ENCODE measurements at places on chromosomes 2 and 18.

- DNase-seq = no peak
These were observed 115.8 kb downstream of the POLE4 start for GRCh38 chr2:75074228-75074627.

- no peak for DNase-seq
These were observed 1.6 kb downstream of the CRIM1 start for GRCh38 chr2:36356990-36357846.

DNA sequence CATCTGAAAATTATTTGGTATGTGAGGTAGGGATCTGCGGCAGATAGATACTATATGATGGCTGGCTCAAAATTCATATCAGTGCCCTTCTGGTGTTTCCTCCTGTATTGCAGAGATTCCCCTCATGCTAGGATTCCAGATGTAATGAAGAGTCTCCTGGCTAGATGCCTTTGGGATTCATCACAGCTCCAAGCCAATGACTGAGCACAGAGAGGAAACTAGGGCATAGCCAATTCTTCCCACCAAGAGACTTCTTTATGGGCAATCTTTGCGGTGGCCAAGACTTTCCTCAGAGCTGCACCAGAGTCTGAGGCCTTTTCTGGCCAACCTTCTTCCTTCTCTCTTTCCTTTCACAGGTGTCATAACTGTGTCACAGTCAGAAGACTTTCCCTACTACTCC lies 25.5 kb upstream of the CIB4 start:
- no peak for DNase-seq

- no peak for DNase-seq
These were observed 37.1 kb downstream of the FAM161A start for GRCh38 chr2:61816480-61817355.

DNA sequence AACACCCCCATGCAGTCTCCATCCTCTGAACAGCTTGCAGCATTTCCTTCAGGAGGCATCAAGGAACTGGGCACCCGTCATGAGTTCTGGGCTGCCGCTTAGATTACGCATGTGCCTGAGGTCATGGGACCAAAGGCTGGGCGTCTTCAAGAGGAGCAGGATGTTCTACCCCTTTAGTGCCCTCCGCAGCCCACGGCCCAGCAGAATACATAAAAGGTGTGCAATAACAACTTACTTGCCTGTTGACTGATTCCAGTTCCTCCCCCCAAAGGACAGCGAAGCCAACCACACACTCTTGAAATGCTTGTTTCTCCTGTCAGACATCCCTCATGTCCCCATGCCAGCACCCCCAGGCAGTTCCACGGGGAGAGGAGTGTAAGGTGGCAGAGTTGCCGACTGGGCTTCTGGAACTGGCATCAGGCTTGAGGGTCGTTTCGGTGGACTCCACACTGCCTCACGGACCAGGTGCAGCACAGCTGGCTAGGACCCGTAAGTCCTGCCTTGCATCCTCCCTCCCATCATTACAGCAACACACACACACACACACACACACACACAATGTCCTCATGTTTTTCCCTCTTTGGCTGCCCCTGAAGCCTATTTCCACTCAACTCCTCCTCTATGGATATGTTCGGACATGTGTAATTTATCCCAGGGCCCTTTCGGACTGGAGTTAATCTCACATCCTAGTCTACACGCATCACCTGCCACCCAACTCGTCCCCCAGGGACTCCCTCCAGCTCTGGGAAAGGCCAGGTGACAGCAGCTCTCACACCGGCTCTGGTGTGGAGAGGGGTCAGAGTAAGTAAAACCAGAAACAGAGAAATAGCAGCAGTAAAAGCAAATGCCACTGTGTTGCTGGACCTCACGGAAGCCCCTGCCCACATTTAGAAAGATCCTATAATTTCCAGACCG lies 200.7 kb downstream of the BCL11A start:
- DNase-seq = no peak

DNA sequence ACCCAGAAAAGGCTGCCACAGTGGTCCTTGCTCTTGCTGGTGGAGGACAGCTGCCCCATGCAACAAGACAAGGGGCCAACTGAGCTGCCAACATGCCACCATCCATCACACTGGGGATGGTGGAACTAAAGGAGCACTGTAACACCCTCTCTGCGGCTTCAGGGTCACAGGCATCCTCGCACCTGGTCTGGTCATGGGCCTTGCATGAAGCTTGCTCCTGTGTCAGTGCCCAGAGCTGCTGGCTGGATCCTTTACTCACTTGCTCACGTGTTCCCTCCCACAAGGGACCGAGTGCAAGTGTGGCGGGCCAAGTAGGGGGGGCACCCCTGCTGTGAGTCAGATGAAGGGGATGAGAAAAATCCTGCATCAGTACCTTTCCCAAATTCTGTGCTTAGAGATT lies 972.3 kb upstream of the DDX18 start:
- no peak for DNase-seq

DNA sequence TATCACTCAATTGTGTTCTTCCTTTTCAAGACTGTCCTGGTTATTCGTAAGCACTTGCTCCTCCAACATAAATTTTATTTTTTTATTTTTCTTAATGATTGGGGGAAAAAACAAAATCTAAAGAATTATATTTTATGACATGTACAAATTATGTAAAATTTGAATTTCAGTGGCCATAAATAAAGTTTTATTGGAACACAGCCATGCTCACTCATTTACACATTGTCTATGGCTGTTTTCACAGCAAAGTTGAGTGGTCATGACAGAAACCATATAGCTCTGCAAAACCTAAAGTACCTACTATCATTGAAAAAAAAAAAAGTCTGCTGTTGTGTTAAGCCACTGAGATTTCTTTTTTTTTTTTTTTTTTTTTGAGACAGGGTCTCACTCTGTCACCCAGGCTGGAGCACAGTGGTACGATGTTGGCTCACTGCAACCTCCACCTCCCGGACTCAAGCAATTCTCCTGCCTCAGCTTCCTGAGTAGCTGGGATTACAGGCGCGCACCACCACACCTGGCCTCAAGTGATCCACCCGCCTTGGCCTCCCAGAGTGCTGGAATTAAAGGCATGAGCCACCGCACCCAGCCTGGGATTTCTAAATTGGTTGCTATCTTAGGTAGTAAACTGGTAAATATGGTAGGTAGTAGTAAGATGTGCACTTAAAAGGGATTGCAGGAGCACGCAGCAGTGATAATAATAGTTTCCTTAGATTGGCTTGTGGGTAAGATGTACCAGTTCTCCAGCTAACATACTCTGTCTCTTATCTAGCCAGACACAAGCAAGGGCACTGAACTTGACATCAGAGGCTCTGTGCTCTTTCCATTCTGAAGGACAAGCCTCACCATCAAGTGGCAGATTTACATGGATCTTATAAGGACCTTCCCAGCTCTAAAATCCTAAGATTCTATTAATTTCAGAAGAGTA lies 44.4 kb downstream of the KCNG3 start:
- no peak for DNase-seq

- DNase-seq = no peak
These were observed 473.1 kb upstream of the FANCL start for GRCh38 chr2:58714238-58714637.

DNA sequence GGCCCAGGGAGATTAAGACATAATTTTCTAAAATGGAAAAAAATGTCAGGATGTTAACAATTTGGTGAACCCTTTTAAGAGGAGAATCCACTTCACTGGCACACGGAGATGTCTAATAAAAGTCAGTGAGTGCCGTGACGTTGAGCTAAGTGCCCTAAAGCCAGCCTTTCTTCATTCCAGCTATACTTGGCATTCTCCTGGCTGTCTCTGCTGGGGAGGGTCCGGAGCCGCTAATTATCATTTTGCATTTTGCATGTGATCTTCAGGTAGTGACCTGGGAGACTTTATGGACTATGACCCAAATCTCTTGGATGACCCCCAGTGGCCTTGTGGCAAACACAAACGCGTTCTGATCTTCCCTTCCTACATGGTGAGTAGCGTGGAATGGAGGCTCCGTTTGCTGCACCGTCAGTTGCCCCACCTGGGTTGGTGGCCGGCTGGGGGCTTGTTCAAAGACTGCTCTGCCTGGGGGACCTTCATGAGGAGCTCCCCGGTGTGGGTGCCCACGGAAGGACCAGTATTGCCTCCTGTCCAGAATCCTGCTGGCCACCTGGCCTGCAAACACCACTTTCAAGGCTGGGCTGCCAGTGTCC lies 101.7 kb downstream of the CABLES1 start:
- no peak for DNase-seq

DNA sequence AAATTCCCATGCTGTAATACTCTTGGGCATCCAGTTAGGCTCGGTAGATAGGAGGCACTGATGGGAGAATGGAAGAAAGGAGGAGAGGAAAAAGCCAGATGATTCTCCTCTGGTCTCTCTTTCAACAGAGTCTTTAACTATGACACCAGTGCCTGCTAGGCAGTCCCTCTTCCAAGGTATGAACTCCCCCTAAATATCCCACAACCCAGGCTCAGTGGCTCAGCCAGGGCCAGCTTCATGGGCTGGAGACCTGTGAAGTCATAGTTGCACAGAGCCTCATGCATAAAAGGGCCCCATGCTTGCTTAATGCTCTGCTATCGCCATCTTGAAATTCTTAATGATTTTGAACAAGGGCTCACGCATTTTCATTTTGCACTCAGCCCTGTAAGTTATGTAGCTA lies 869.2 kb upstream of the GCFC2 start:
- no peak for DNase-seq

DNA sequence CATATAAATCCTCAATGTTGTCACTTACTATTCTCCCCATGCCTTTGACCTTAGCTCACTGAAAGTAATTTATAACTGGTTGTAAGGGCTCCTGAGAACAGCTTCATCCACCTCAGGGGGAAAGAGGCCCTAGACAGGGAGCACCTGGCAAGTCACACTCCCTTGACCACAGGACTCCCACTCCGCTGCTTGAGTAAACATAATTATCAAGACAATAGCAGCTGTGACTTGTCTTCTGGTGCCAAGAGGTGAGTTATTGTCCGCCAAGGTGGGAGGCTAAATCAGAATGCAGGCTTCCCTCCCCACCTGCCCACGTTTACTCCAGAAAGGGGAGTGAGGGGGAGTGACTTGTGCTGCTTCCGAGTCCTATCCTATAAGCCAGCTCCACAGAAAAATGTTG lies 230.6 kb upstream of the LRATD1 start:
- no peak for DNase-seq

DNA sequence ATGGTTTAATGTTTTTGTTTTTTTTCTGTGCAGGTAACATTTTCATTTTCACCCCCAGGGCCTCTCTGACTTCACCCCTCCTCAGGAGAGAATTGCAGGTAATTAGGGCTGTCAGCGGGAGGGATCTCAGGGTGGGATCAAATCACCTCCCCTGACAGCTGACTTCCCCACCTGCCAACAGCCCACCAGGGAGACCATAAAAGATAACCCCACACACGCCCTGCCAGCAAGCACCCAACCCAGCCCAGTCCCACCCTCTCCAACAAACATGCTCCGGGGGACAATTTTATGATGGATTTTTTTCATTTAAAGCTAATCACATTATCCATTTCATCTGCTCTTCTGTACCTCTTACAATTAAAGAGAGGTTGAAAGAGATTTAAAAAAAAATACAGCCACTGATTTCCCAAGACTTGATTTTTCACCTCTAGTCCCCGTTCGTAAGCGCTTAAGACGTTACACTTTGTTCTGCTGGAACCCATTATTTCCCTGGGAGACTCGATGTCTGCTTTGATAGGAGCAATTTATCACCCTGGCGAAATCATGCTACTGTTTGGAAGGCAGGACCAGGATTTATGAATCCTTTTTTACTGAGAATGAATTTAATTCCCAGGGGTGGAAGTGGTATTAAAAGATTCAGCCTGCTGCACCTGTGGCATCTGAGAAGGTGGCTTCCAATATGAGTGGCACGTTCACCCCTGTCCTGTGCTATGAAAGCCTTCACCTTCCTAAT lies 232.9 kb upstream of the ID2 start:
- no peak for DNase-seq

DNA sequence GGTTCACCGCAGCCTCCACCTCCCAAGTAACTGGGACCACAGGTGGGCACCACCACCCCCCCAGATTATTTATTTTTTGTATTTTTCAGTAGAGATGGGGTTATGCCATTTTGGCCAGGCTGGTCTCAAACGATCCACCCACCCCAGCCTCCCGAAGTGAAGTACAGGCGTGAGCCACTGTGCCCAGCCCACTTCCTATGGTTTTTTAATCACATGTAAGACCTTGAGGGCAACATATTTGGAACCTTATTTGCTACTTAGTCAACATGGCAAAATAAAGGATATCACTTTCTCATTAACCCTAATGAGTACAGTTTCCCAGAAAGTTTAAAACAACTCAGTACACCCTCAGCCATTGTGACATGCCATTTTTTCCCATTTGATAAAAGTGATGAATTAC lies 64.7 kb downstream of the EIF5B start:
- no peak for DNase-seq

DNA sequence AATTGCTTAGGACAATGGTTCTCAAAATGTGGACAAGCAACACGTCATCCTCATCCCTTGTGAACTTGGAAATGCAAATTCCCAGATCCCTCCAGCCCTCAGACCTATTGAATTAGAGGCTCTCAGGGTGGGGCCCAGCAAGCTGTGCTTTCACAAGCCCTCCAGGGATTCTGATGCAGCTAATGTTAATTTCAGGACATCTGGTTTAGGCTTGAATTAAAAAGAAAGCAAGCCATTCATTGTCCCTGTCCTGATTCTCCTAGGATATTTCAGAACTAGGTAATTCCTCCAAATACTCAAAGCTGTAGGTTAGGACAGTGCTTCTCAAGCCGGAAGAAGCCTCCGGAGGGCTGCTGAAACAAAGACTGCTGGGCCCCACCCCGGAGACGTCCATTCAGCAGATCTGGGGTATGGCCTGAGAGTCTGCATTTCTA lies 26.0 kb upstream of the GLI2 start:
- no peak for DNase-seq

DNA sequence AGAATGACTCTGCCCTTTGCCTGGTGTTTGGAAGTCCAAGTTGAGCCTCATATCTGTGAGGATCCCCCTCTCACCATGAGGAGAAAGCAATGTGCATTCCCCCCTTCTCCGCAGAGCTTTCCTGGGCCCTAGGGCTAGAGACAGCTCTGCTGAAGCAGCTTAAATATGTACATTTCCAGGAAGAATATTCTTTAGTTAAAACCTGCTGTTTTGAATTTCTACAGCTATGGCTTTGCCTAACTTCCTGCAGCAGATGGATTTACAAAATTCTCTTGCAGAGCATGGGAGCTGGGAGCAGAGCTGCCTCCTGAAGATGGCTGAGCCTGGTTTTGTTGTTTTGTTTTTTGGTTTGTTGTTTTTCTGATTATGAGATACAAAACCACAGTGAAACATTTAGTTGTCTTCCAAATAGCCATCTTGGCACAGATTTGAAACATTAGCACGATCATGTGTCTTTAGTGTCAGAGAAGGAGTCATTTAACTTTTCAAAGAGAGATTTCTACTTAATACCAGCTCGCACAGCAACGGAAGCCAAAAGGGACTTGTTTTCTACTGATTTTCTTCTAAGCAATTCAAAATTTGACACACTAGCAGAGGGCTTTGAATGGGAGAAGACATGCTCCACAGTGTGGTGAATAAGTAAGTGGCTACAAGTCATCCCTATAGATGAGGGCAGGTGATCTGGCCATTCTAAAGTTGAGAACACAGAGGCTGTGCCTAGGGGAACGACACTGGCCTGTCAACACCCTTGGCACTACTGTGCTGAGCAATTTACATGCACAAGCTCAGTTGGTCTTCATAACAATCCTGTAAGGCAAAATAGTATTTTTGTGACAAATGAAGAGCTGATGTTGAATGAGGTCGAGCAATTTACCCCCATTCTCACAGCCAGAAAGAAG lies 222.6 kb downstream of the MREG start:
- DNase-seq = no peak

GRCh38 chr2:214019229-214019972 lies 391.5 kb upstream of the VWC2L start:
- peak; percentile 75 for DNase-seq

Data from T1000 (cell line).